ENCODE measurements at places on chromosomes 11 and 22. TPM values are rescaled to one million over a fixed set of nuclear protein-coding genes. Genes with fewer than 3 reads are reported as not detected.

DNA sequence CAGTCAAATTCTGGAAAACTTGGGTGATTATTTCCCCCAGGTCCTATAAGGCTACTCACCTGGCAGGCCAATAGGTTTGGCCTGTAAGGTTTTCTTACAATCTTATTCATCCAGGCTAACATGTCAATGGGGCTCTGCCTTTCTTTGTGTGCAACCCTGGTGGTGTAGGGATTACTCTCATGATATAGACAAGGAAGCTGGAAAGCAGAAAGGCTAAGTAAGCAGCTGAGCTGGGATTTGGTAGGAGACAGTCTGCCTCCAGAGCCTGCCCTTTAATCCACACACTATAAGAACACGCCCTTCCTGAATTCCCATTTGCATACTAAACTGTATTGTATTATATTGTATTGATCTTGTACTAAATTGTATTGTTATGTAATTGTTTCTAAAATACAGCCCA is 373.3 kb upstream of the CCDC90B start:
- no peak for DNase-seq

TMPRSS5 gene
- 0.62 TPM for total RNA-seq

ABTB2 gene
- 0.72 TPM for total RNA-seq

INSC gene
- not detected for total RNA-seq

TMEM45B gene
- not detected for total RNA-seq

- DNase-seq, result peak; percentile 83
These were observed 35.1 kb downstream of the FBLN1 start for GRCh38 chr22:45537734-45538181.

GRCh38 chr22:36182056-36182455 is 19.6 kb downstream of the APOL4 start:
- DNase-seq, result no peak

GRCh38 chr11:116037861-116038260 is 533.6 kb upstream of the CADM1 start:
- no peak for DNase-seq

GRCh38 chr11:66607126-66607834 is 9.2 kb upstream of the RBM14 start:
- peak; percentile 30 for DNase-seq

DNA sequence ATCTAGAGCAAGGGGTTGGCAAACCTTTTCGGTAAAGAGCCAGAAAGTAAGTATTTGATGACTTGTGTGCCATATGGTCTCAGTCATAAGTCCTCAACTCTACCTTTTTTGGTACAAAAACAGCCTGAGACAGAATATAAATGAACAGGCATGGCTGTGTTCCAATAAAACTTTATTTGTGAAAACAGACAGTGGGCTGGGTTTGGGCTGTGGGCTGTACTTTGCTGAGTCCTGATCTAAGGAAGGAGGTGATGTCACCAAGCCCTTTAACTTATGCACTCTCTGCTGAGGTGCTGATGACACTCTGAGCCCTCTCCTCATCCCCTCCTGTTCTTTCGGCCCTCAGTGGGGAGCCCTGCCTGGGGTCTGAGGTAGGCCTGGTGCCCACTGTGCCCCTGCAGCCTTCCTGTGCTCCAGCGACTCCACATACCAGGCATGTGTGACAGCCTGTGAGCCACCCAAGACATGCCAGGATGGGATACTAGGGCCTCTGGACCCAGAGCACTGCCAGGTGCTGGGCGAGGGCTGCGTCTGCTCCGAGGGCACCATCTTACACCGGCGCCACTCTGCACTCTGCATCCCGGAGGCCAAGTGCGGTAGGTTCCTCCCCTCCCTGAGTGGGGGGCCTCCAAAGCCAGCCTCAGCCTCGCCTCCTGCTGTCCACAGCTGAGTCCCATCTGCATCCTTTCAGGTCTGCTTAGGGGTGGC is 85.9 kb upstream of the MYOD1 start:
- DNase-seq, result no peak

- DNase-seq, result no peak
These were observed 13.7 kb downstream of the AMOTL1 start for GRCh38 chr11:94781837-94782236.

MISFA gene
- 8.2 TPM for total RNA-seq

CEP126 gene
- 0.72 TPM for total RNA-seq

DNA sequence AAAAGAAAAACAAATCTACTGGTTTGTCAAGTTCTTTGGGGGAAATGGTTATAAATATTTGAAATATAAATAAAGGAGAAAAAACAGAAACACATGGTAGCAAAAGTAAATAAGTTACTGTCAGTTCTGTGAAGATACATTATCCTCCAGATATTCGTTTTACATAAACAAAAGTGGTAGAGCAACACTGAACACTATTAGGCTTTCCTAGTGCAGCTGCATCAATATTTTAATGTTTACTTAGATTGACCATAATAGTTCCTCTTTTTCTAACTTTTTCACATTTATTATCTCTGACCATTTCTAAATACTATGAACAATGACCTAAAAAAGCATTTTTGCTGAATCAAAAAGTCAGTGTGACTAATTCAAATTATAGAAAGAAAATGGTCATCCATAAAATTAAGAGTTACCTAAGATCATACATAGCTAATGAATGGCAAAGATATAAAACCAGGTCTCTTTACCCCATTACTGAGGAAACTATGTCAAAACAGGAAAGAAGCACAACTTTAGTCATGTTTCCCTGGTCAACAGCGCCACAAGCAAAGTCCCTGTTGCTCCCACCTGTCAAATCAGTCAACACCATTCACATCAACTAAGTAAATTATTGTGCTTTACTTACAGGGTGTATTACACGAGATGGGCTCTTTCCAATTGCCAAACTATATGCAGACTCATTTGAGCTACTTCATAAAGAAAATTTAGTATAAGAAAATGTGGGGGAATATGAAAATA is 38.5 kb downstream of the SBF2 start:
- DNase-seq, result no peak

DNA sequence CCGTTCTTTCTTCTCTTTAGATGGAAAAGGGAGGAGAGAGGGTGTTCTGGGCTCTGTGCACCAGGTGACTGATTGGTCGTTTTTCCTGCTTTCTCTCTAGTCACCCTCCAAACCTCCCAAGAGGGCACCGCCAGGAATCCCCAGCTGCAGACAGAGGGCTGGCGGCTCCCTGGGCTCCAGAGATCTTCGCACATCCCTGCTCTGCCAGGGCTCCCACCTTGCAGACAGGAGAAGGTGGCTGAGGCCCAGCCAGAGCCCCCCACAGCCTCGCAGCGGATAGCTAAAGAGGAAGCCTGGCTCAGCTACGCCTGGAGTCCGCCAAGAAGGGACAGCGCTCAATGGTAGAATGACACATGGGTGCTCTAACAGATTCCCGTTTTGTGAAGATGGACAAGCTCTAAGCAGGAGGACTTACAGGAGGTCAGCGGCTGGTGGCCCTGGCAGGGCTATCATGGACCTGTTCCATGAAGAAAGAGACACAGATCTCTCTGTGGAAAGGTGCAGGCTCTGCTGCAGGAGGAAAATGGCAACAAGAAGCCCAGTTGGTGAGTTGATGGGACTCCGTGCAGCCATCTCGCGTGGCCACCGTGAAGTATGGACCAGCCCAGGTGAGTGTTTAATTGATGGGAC is 976.9 kb downstream of the BRD1 start:
- DNase-seq, result no peak

HORMAD2 gene
- not detected for total RNA-seq

GRCh38 chr11:17272801-17273200 is 3.7 kb upstream of the NUCB2 start:
- no peak for DNase-seq

- peak; percentile 37 for DNase-seq
These were observed 626 bp upstream of the F2 start for GRCh38 chr11:46718155-46719019.

DNA sequence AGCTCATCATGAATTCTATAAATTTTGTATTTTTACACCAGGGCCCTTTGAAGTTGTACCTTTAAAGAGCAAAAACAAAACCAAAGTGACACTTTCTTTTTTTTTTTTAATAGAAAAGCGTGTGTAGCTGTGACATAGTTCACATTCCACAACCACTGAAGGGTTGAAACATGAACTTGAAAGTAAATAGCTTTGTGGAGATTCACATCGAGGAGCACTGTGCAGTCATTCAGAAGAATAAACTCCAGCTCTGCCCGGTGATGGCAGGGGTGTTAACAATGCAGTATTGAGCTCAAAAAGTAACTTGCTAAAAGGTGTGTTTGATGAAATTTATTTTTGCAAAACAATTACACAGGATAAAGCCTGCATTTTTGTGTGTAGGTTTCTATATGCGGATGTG is 1166.2 kb downstream of the TBC1D22A start:
- no peak for DNase-seq

- no peak for DNase-seq
These were observed 12.6 kb upstream of the PRDM11 start for GRCh38 chr11:45133878-45134277.

PRAME gene
- 53.8 TPM for total RNA-seq

DNA sequence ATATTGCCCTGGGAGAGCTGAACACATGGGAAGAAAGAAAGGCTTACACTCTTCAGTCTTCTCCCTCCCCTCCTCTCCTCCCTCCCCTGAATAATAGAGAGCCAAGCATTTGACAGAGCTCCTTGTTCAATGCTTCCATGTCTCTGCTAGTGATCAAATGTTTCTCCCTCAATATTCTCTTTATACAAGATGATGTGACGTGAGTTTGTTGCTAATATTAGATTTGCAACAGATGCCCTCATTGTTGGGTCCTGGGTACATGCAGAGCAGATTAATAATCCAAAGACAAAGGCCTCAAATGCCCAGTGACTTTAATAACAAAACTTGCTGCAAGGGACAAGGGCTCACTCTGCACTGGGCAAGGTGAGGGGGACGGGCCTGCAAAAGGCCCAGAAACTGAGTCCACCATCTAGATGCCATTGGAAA is 7.1 kb upstream of the ENDOD1 start:
- no peak for DNase-seq

DNA sequence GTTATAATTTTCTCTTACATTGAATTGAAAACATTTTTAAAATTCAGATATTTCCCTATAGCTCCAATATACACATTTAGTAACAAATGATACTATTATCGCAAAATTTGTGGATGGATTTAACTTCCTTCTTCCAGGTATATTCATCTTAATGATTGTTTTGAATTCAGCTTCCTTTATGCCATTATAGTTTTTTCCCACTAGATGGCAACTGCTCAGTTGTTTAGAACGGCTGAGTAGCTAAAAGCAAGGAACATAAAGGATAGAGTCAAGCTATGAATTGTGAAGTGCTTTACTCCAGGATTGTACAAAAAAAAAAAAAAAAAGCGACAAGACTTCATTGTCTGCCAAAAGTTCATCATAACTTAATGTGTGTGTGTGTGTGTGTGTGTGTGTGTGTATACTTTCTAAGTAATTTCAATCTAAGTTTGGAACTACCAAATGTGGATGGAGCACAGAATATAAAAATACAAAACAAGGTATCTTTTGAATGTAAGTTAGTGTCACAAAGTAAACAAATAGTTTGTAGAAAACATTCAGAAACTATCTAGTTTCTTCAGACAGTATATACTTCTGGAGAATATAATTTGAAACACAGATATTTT is 846.4 kb downstream of the DLG2 start:
- DNase-seq, result peak; percentile 20

ATM gene
- 15.5 TPM for total RNA-seq

DNA sequence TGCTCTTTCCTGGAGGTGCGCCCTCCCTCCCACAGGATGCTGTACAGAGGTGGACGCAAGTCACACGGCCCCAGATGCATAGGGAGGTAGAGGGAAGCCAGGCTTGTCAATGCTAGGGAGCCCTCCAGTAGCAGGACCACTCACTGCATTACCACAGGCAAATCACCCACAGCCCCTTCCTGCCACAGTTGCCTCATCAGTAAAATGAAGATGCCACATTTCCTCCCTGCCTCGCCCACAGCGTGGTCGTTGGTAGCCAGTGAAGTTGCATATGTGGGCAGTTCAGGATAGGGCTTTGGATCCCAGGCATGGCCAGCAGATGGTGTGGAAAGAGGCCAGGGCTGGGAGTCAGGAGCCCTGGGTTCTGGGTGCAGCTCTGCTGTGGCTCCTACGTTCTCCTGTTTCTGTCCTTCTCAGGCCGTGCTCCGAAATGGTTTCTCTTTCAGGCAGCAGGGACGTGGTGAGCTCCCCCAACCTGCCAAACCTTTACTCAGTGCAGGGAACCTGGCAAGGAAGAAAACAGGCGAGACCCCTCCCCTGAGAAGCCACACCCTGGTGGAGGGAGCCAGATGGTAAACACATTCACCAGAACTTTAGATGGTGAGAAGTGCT is 22.6 kb downstream of the DAGLA start:
- DNase-seq, result no peak

FAM227A gene
- total RNA-seq, result 0.83 TPM

GRCh38 chr11:12581923-12582322 is 92.3 kb upstream of the TEAD1 start:
- DNase-seq, result peak; percentile 81

- no peak for DNase-seq
These were observed 21.8 kb upstream of the UPK3A start for GRCh38 chr22:45262931-45263462.

MAPK11 gene
- 15.4 TPM for total RNA-seq

DNA sequence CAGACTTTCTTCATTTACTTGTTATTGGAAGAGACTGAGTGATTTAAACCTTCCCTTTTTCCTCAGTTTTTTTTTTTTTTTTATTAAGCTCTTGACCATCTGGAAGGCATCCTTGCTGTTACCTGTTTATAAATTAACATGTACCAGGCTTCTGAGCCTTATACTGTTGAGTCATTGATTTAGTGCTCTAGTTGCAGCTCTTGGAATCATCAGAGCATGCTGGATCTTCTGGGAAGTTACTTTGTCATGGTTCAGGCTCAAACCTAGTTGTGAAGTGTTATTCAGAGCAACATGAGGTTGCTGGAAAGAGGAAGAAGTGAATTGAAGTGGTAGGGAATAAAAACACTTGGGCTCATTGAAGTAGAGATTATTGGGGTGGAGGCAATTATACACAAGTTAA is 6.3 kb downstream of the ZDHHC5 start:
- no peak for DNase-seq

DNA sequence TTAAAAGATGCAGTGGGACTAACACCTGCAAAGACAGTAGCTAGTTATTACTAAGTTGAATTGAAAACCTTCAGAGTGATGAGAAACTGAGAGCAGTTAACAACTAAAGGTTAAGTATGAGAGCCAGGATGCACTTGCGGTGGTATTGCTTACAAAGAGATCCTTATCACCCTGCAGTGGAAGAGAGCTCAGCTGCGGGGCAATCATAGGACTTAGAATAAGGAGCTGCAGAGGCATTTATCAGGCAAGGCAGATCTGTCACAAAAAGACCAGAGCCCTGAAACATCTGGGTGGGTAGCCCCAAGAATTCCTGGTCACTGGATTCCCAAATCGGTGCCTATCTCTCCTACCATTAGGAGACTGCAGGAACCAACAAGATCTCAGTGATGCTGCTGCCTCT is 34.3 kb upstream of the CFAP300 start:
- peak; percentile 10 for DNase-seq
